ENCODE measurements at places on chromosomes 12 and 14. TPM values are rescaled to one million over a fixed set of nuclear protein-coding genes. Genes with fewer than 3 reads are reported as not detected.

Gene MANSC4
- total RNA-seq, result not detected

DNA sequence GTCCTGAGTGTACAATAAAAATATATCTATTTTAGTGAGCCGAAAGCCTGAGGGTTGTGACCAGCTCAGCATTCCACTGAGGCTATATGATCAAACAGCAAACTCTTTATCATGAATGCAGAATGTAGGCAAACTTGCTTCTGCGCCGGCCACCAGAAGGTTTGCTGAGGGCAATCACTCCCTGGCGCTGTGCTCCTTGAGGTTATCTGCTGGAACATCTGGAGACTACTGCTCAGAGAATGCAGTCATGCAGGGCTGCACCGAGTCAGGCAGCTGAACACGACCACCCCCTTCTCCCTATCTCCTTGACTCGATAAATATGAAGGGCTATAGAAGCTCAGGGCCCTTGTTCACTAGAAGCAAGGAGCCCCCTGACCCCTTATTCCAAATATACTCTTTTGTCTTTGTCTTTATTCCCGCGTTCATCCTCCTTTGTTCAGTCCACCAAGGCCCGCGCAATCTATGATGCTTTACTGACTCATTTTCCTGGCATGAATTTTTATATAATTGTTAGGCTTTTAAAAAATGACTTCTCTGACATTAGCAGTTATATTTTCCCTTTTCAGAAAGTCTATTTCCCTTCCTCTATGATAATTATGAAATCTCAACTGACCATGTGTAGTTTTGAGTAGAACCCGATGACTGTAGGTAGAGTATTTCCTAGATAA, 1089.3 kb downstream of the SLC16A7 start:
- DNase-seq, result no peak

Gene KCNH3
- total RNA-seq, result 0.58 TPM

Gene ENDOU
- total RNA-seq, result not detected

- DNase-seq, result no peak
Observed at GRCh38 chr14:91380610-91381371, 36.8 kb downstream of the CCDC88C start.

Gene POTEG
- total RNA-seq, result not detected

Gene APOF
- not detected for total RNA-seq

GRCh38 chr14:78974691-78975090, 804.5 kb downstream of the NRXN3 start:
- no peak for DNase-seq

- no peak for DNase-seq
Observed at GRCh38 chr14:104802394-104803184, 1.7 kb downstream of the ZBTB42 start.

GRCh38 chr14:23556700-23557440, 799 bp downstream of the THTPA start:
- DNase-seq, result no peak

Gene SCNN1A
- total RNA-seq, result 1.3 TPM

Gene MYBPC1
- not detected for total RNA-seq

GRCh38 chr12:24913130-24913529, 35.8 kb downstream of the BCAT1 start:
- DNase-seq, result no peak

- DNase-seq, result no peak
Observed at GRCh38 chr12:124842073-124842749, 21.5 kb downstream of the SCARB1 start.

Gene CMKLR1
- not detected for total RNA-seq

Gene AKAP3
- total RNA-seq, result 3.1 TPM

- no peak for DNase-seq
Observed at GRCh38 chr12:107450541-107450940, 235.1 kb upstream of the PWP1 start.

Measured in activated CD4-positive, alpha-beta memory T cell treated with anti-CD3 and anti-CD28 coated beads, Interleukin-2, amount 10 ng/mL, durations not matched to agents 7 days and 5 days (primary cell).